ENCODE measurements at places on chromosomes 16 and 17.

DNA sequence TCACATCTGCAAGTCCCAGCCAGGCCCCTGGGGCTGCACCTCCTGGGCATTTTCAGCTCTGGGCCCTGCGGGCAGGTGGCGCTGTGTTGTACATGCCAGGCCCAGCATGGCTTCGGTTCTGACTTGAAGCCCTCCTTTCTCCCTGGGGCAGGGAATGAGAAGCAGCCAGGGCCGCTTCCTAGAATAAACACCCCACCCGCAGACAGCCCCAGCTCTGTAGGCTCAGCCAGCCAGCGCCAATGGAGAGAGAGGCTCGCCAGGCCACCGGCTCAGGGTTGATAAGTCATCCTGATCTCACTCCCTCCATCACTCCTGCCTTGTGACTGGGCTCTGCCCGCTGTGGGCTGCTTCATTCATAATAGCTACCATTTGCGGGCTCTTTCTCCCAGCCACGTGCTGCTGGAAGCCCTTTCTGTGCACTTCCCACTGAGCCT, 6.0 kb upstream of the GLIS2 start:
- DNase-seq = no peak

DNA sequence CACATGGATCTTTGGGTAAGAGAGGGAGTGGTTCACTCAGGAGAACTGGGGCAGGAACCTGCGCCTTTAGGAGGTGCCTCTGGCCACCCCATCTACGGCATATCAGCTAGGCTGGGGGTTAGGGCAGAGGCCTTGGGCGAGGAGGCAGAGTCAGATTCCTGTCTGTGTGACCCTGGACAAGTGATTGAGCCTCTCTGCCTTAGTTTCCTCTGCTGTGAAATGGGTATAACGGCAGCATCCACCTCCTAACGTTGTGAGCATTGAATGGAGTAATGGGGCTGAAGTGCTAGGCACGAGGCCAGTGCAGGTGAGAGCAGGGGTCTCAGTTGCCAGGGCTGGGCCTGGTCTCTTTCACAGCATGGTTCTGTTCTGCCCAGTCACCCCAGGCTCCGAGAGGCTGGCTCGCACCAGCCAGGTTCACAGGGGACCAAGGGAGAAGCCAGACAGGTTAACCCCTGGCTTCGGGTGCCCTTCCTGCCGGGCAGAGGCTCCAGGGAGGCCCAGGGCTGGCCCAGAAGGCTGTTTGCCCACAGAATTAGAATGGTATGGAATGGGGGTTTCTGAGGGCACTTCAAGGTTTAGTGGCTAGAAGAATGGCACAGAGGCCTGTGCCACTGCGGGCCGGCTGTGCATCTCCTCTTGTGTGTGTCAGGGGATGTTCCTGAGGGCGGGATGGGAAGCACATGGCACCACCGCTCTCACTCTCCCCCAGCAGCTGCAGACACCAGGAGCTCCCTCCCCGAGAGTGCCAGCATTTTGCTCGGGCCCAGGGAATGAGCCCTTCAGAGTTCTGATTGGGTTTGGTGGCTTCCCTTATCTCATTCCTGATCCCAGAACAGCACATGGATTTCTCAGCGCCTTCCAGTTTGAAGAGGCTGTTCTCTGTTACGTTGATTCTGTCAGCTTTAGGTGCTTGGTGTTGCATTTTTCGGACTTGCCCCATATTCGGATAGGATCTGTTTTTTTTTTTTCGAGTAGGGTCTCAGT, 23.8 kb downstream of the UNC13D start:
- DNase-seq = no peak

GRCh38 chr16:11094075-11094856, 149.9 kb downstream of the CLEC16A start:
- DNase-seq = peak; percentile 9

- no peak for DNase-seq
Observed at GRCh38 chr16:52533296-52533695, 13.6 kb downstream of the TOX3 start.

- DNase-seq = no peak
Observed at GRCh38 chr16:64615630-64616280, 506.1 kb downstream of the CDH11 start.

GRCh38 chr17:61595418-61596186, 4.6 kb upstream of the NACA2 start:
- no peak for DNase-seq

DNA sequence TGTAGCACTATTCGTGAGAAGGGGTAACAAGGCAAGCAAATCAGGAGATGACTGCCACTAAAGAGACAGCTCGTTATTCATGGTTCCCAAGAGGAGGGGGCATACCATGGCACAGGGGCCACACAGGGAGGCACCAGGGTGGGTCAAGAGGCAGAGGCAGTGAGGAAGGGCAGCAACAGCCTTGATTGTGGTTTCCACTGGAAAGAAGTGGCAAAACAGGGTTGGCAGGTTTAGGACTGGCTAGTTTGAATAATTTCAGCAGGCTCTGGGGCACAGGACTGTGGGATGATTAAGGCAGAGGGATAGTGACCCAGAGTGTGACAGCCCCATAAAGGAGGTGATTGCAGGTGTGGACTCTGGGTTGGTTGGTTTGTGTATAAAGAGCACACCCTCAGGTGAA, 188.9 kb downstream of the CBLN1 start:
- DNase-seq = no peak

DNA sequence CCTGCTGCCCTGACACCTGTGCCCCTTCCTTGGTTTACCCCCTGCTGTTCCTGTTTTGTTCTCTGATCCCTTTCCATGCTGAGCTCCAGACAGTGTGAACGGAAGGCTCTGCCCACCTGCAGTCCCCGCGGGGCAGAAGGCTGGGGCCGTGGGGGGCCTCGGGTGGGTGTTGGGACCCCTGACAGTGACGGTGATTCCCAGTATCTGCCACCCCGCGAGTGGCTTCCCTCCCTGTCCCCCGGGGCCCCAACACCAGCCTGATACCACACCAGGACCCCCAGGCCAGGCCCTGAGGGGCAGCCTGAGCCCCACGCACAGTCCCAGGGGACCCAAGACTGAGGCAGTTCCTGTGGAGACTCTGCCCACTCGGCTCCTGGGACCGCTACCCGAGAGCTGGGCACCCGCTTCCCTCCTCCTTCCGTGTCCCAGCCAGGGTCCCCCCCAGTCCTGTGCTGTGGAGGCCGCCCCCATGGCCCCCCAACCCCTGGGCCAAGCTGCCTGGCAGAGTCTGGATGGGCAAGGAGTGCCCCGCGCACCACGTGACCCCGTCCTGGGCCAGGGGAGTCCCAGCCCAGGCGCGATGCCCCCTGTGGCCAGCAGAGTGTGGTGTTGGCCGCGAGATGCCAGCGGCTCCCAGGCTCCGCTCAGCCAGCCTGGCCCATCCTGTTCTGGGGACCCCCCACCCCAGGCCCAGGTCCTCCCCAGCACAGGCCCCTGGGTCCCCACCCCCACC, 10.0 kb upstream of the C1QTNF8 start:
- no peak for DNase-seq

GRCh38 chr17:79023886-79024771, at the start of gene C1QTNF1:
Gene C1QTNF1 (plus strand): TSS chr17:79024169. CDS start chr17:79043969, 19,800 bp downstream.
- no peak for DNase-seq

- DNase-seq = no peak
Observed at GRCh38 chr16:78130083-78130608, 30.7 kb downstream of the WWOX start.

DNA sequence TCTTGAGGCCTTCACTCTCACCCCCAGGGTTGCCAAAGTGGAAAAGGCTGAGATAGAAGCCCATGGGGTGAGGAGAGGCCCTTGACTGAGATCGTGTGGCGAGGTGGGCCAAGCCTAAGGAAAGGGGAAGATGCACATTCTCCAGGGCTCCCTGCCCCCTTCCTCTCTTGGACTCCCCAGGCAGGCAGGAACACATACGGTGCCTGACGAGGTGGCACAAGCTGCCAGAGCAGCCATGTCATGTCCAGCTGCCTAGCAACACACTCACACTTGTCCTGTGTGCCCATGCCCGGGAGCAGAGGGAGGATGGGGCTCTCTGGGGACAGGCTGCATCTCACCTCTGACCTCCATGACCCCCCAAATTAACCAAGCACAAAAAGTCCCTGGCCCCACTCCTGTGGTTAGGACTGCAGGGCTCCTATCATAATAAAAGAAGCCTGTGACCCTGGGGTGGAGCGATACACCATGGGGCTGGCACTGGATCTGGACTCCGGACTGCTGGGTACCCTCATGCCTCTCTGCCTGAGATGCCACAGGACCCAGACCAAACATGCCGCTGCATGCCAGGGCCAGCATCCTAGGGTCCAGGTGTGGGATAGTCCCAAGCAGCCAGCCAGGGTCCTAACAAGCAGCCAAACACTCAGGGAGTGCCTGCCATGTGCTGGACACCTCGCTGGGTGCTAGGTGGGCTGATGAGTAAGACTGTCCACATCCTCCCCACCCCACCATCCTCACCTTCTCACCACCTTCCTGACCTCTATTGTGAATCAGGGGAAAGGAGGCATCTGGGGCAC, 2.6 kb downstream of the GIT1 start:
- DNase-seq = no peak

DNA sequence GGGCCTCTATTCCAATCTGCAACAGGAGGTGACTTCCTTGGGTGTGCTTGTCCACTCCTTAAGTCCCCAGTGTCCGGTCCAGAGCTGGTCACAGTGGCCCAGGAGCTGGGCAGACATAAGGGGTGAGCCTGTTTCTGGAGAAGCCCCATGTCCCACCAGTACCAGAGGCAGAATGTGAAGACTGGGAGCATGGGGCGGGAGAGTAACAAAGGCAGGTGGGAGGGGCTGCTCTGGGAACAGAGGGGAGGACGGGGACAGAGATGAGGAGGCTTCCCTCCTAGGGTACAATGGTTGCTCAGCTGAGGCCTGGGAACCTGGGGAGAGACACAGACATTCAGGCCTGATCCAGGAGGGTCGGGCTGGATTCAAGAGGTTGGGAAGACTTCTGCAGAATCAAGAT, 323.3 kb upstream of the TNRC6C start:
- DNase-seq = no peak

DNA sequence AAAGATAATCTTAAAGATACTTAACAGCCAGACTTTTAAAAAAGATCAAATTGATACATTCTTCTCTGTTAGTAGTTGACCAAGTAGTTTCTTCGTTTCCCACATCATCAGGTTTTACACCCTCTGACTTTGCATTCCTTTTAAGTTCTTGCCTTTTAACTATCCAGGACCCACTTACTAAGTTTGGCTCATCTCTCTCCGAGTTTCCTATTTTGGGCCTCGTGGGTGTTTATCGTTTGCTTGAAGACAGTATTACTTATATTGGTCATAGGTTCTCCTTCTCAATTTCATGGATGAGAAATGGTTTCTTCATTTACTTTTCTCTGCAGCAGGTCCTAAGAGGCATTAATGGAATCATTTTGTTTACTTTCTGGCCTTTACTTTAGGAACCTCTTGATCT, 43.2 kb downstream of the RPA1 start:
- DNase-seq = no peak

- DNase-seq = no peak
Observed at GRCh38 chr16:23705517-23705902, 7.5 kb downstream of the ERN2 start.

DNA sequence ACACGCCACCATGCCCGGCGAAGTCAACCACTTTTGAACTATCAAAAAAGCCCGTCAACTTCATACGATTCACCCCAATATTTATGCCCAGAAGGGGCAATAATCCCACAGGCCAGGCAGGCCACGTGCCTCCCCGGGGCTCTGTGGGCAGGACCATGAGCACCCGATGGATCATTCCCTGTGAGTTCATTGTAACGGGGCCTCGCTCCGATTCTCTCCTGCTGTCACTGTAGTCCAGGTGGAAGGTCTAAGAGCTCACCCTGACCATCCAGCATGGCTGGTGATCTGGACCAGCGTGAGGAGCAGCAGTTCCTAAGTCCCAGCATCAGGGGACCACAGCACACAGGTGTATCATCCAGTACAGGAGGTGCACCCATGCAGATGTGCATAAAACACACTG, 77.5 kb upstream of the DOC2B start:
- DNase-seq = no peak

DNA sequence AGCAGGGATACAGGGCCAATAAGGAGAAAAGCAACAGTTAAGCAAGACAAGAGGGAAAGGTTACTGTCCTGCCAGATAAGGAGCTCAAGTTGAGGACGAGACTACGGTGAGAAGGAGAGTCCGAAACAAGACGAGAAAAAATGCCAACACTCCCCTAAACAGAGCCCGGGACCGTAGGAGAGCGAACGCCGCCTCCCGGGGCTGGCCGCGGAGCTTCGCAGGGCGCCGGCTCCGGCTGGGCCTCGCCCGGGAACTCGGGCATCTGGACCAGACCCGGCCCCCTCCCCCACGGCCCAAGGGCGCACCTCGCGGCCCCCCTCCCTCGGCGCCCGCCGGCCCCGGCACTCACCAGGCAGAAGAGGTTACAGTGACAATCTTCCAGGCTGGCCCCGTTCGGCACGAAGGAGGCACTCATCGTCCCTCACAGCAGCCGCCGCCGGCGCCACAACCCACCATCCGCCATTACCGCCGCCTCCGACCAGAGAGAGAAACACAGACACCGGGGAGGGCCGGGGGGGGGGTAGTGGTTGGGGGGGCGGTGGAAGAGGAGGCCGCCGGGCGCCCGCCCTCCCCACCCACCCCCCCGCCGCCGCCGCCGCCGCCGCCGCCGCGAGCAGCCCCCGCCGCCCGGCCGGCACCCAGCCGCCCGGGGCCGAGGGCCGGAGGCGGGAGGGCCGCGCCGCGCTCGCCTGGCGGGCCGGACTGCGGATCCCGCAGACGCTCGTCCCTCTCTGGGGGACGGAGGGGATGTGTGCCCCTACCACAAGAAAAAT, at the start of gene MED13:
TSS of gene MED13 (minus strand) at position 488 of the 773 bp plus-strand sequence. CDS start at position 415, 73 bp downstream.
- no peak for DNase-seq

DNA sequence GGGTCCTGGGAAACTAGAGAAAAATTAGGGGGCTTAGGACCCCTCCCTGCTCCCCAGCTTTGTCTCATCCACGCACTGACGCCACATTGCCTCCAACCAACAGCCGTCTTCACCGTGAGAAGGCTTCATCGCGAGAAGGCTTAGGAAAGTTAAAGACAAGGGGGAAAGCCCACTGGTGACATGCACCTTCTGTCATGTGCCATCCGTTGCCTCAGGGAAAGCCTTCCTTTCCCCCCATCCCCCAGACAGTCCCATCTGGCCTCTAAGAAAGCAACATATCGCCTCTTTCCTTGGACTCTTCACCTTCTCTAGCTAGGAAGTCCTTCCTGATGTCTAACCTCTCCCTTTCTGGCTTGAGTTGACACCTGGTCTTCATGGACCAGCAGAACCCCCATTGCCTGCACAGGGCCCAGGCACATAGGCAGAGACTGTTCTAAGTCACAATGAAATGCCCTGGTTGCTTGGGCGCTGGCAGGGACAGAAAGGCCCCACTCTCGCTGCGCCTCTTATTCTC, 2.1 kb downstream of the FOXN1 start:
- no peak for DNase-seq

GRCh38 chr17:65799869-65800268, 238.4 kb upstream of the AXIN2 start:
- DNase-seq = no peak
